ENCODE measurements at places on chromosomes 2 and 18.

DNA sequence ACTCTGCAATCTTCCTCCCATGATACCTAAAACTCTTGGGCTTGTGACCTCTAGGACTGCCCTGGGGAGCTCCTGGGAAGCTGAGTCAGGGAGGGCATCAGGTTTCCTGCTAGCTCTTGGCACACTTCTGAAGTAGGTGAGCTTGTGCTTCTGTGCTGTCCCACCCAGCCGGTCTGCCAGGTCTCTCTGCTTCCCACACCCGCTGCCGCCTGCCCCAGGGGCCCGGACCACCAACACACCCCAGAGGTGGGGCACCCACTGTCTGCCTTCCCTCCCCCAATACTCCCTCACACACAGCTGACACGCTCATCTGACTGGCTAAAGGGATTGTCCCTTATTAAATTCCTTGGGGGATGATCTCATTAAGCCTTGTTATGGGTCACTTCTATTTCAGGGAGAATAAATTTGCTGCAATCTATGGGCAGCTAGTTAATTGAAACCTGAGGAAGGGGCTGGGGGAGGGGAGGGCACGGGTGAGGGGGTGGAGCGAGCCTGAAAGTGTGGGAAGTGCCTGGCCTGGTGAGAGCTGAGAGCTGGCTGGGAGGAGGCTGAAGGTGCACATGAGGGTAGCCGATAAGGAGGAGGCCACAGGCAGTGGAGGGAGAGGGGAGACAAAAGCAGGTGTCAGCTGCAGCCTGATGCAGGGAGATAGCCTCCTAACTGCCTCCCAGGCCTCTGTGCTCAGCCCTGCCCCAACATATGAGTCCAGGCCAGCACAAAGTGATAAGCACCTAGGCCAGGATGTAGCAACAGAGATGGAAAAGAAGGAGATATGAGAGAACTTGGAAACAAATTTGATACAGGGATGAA is 48.8 kb downstream of the HAUS1 start:
- no peak for DNase-seq

DNA sequence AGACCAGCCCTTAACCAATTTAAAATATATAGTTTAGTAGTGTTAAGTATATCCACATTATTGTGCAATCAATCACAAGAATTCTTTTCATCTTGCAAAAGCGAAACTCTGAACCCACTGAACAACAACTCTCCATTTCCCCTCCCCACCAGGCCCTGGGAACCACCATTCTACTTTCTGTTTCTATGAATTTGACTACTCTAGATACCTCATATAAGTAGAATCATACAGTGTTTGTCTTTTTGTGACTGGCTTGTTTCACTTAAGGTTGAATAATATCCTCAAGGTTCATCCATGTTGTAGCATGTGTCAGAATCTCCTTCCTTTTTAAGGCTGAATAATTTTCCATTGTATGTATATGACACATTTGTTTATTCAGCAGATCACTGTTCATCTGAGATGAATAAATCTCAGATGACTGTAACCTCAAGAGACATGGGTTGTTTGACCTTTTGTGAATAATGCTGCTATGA is 8.1 kb upstream of the SOS1 start:
- DNase-seq: no peak

DNA sequence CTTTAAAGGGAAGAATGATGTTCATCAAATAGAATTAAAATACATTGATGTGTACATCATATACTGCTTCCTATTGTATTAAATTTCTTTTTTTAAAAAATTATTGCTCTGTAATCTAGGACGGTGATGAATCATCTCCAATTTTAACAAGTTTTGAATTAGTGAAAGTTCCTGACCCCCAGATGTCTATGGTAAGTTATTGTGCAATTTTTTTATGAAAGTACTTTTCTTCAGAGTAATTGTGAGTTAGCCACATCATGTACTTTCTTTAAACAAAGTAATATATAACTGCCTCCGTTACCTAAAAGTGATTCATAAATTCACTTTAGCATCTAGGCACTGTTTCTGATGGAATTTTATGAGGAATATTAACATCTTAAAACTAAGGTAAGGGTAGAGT is 38.1 kb downstream of the PIK3C3 start:
- DNase-seq: no peak

DNA sequence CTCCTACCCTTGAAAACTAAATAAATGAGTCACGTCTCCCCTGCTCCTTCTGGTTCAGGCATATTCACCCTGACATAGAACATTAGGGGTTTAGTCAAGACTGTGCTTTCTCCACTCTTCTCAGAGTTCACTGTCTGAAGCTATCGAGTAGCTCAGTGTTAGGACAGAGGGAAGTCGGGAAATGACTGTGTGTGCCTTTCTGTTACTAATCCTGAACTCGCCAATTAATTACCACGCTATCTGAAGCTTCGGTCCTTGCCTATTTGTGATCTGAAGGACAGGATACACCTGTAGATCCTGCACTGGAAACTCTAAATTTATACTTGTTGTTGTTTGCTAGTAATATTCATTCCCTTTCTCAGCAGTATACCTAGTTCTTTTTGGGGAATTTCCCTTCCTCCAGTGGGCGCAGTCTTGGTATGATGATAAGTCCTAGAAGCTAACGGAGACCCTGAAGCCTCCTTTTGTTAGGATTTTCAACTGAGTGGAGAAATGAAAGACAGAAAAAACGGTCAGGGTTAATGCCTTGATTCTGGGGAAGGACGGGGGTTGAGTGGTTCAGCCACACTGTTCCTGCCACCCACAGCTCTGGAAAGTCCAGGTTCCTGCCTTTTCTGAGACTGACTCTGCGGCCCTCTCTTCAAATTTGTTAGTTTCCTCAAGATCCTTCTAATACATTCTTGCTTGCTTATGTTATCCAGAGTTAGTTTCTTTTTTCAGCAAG is 218.0 kb downstream of the DLGAP1 start:
- DNase-seq: no peak

GRCh38 chr2:101722864-101723263 is 25.4 kb downstream of the MAP4K4 start:
- DNase-seq: no peak

DNA sequence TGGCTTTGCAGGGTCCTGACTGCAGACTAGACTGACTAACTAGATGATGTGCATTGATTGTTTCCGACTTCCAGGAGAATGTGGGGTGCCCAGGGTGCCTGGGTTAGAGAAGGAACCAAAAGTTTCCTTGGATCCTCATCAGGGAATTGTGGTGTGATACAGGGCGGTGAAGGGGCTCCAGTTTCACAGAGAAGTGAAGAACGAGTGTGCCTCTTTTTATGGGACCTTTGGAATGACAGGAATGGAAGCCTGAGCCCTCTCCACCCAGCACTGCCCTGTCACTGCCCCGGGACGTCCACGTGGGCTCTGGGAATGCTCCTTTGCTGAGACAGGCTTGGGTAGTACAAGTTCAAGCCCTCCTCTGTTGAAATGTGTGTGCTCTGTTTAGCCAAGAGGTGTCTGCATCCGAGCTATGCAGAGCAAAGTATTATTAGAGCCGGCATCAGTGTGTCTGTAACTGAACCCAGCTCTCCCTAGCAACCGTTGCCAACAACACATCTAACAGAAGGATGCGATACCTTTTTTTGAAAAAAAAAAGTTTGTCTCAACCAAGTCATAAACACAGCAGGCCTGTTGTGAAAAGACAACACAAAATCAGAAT is 183.6 kb downstream of the SMAD7 start:
- DNase-seq: no peak

- DNase-seq: no peak
These were observed 216.4 kb upstream of the OSR1 start for GRCh38 chr2:19574778-19575260.

DNA sequence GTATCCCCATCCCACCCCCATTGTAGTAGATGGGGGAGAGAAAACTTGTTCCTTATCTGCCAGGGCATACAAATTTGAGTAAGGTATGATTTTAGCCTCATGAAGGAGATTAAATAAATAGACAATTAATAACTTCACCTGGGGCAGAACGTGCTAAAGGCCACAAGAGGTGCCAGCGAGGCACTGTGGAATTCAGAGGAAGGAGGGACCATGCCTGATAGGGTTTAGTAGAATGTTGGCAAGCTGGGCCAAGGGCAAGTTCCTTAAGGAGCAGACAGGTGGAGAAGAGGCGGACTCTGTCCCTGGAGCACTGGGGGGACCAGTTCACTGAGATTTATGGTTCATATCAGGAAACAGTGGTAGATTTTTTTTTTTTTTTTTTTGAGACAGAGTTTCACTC is 22.5 kb downstream of the STAMBP start:
- no peak for DNase-seq

DNA sequence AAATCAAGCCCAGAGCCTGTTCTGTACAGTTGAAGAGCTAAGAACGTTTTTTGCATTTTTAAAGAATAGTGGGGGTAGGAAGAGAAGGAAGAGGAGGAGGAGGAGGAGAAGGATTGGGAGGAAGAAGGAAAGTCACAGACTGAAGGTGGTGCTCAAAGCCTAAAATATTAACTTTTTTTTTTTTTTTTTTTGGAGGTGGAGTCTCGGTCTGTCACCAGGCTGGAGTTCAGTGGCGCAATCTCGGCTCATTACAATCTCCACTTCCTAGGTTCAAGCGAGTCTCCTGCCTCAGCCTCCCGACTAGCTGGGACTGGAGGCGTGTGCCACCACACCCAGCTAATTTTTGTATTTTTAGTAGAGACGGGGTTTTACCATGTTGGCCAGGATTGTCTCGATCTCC is 18.3 kb upstream of the KLHL29 start:
- no peak for DNase-seq

DNA sequence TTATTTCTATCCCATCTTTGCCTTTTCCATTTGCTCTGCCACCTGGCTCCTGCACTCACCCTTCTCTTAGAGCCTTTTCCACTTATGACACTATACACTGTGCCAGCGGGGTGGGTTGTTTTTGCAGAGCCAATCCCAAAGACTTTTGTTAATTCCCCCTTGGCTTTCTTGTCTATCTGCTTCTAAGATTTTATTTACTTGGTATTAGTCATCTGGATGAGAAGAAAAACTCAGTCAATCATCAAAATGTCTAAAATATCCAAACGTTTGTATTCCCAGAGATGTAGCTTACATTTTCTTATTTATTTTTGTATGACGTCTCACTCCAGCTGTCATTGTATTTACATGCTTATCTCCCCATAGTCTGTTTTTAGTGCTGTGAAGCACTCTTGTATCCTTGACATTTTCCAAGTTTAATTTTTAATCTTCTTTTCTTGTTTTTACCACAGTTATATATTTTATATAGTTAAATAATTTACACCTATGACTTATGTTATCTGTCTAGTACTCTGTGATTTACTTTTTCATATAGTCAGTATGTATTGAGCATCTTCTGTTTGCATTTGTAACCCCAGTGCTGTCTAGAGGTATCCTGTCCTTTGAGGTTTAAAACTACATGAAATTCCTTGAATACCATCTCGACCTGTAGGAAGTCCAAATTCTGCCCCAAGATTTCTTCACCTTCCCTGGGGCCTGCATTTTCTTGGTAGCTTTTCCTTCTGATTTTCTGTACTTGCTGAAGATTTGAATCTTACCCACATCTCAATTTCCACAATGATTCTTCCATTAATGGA is 55.1 kb downstream of the COL4A3 start:
- DNase-seq: no peak

Measured in GM12891 (cell line).